MCF 10A (cell line): ENCODE measurements at places on chromosomes 1 and 21. TPM values are rescaled to one million over a fixed set of nuclear protein-coding genes. Genes with fewer than 3 reads are reported as not detected.
A peak's percentile ranks its signal among the peaks of the same experiment; 100 is the strongest.

GRCh38 chr21:42276526-42277154 lies 38.6 kb downstream of the TFF3 start:
- DNase-seq: no peak
- no peak overlapping the region for H3K4me3 ChIP-seq
- no peak overlapping the region for H3K27ac ChIP-seq

- peak; percentile 39 for DNase-seq
- no peaks in the 10 kb centered on the region for H3K27me3 ChIP-seq
- H3K4me3 ChIP-seq: peak overlapping the region; percentile 90
- H3K4me1 ChIP-seq: no peaks in the 10 kb centered on the region
- peak overlapping the region; percentile 91 for H3K27ac ChIP-seq
Measured at GRCh38 chr1:23801338-23801748, 789 bp upstream of the GALE start.

GRCh38 chr21:28089599-28090441 lies 902.9 kb downstream of the LTN1 start:
- no peak overlapping the region for H3K27ac ChIP-seq
- DNase-seq: no peak
- H3K4me3 ChIP-seq: no peak overlapping the region
- no peaks in the 10 kb centered on the region for H3K36me3 ChIP-seq
- H3K27me3 ChIP-seq: no peaks in the 10 kb centered on the region

The SETSIP gene
- not detected in 2 replicates for total RNA-seq

The LRRN2 gene
- not detected in 2 replicates for total RNA-seq

- no peak overlapping the region for H3K27ac ChIP-seq
- no peak overlapping the region for H3K4me3 ChIP-seq
- peaks cover 10% of the 10 kb centered on the region for H3K4me1 ChIP-seq
- H3K27me3 ChIP-seq: no peaks in the 10 kb centered on the region
Measured at GRCh38 chr1:208129060-208129459, 115.1 kb downstream of the PLXNA2 start.

DNA sequence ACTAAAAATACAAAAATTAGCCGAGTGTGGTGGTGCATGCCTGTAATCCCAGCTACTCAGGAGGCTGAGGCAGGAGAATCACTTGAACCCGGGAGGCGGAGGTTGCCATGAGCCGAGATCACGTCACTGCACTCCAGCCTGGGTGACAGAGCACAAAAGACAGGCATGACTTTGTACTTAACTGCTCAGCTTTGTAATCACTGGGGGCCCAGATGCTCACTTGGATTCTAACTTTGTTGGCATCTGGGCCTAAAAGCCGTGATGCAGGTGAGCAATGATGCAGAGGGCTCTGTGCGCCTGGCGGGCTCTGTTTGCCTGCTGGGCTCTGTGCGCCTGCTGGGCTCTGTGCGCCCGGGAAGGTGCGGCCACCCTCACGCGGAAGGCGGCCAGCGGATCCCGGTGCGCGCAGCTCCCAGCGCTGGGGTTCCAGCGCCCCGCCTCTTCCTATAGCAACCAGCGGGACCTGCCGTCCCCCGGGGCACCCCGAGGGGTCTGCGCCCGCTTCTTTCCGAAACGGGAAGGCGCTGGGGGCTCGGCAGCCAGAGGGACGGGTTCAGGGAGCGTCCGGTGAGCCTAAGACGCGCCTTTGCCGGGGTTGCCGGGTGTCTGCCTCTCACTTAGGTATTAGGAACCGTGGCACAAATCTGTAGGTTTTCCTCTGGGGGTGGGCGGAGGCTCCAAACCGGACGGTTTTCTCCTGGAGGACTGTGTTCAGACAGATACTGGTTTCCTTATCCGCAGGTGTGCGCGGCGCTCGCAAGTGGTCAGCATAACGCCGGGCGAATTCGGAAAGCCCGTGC lies 31.7 kb downstream of the PRMT2 start:
- H3K4me3 ChIP-seq: peak overlapping the region; percentile 77
- DNase-seq: peak; percentile 41
- H3K36me3 ChIP-seq: peaks cover 16% of the 10 kb centered on the region
- H3K27ac ChIP-seq: peak overlapping the region; percentile 23
- peaks cover 22% of the 10 kb centered on the region for H3K4me1 ChIP-seq

DNA sequence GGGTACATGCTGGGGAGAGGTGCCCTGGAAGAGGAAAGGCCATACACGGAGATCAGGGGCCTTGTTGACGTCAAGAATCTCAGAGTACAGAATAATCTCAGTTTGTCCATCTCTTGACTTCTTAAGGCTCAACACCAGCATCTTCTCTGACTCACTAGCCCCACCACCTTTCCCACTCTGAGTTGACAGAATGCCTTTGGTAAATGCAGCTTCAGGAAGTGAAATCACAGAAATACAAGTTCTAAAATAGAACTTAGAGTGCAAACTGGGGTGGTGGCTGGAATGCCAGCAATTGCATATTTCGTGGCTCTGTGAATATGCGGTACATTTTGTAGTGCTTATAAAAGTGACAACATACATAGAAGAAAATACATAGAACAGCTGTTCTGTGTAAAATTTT lies 1.6 kb downstream of the COG2 start:
- H3K4me1 ChIP-seq: peaks cover 23% of the 10 kb centered on the region
- peak overlapping the region; percentile 96 for H3K4me3 ChIP-seq
- no peak for DNase-seq

DNA sequence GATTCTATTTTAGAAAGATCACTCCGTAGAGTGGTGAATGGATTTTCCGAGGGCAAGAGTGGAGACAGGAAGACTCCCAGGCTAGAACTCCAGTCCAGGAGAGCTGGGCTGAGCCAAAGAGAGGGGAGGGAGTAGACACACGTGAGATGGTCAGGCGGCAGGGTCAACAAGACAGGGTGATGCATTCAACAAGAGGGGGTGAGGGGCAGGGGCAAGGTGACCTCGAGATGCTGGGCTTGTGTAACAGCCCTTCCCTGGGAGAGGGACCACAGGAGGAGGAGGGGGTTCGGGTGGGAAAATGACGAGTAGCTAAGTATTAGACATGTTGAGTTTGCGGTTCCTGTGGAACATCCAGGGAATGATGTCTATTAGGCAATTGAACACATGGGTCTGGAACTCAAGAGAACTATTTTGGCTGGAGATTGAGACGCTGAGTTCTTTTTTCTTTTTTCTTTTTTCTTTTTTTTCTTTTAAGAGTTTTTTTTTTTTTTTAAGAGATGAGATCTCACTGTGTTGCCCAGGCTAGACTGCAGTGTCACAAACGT lies 13.3 kb downstream of the RSPO1 start:
- no peak overlapping the region for H3K4me3 ChIP-seq
- no peaks in the 10 kb centered on the region for H3K4me1 ChIP-seq
- H3K27ac ChIP-seq: no peak overlapping the region

DNA sequence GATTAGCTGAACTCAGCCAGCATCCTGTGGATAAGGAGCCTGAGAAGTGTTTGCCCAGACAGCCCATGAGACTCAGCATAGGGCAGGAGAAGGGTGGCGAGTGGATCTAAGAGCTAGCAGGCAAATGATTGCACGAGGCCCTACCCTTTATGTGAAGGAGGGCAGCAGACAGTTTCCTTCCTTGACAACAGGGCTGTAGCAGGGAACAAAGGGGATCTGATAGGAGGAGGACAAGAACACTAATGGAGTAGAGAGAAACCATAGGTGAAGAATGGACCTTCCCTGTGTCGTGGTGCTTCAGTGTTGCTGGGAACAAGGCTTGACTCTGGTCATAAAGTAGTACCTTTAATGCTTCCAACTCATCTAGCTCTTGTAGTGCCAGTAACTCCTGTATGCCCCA lies 84.3 kb downstream of the PGM1 start:
- H3K27ac ChIP-seq: no peak overlapping the region
- no peaks in the 10 kb centered on the region for H3K27me3 ChIP-seq
- H3K4me1 ChIP-seq: peaks cover 11% of the 10 kb centered on the region

GRCh38 chr1:232344791-232345399 lies 285.0 kb downstream of the SIPA1L2 start:
- H3K4me1 ChIP-seq: peaks cover 7% of the 10 kb centered on the region
- peak; percentile 43 for DNase-seq
- no peaks in the 10 kb centered on the region for H3K36me3 ChIP-seq
- no peak overlapping the region for H3K4me3 ChIP-seq
- no peak overlapping the region for H3K27ac ChIP-seq
